Activated CD8-positive, alpha-beta T cell treated with anti-CD3 and anti-CD28 coated beads for 36 hours (primary cell): ENCODE measurements at places on chromosomes 3 and 15. TPM values are rescaled to one million over a fixed set of nuclear protein-coding genes. Genes with fewer than 3 reads are reported as not detected.
A peak's percentile ranks its signal among the peaks of the same experiment; 100 is the strongest.

Gene STAB1
- 0.20 TPM for total RNA-seq

Gene TMEM42
- 11.3 TPM for total RNA-seq

DNA sequence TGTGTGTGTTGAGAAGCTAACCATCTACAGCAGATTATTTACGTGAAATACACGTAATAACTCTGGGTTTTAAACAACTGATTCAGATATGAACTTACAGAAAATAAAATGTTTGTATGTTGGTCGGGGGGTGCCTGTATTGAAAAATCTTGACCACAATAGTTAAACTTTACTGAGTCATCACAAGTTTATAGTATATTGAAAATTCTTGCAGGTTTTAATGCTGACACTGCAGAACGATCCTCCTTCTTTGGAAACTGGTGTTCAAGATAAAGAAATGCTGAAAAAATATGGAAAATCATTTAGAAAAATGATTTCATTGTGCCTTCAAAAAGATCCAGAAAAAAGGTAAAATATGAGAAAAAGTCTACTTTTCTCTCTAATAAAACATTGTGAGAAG is 41.3 kb upstream of the SLC22A13 start:
- no peak overlapping the region for H3K27ac ChIP-seq
- peaks cover 35% of the 10 kb centered on the region for H3K36me3 ChIP-seq
- H3K27me3 ChIP-seq = no peaks in the 10 kb centered on the region
- peaks cover 9% of the 10 kb centered on the region for H3K4me1 ChIP-seq
- no peak for DNase-seq

DNA sequence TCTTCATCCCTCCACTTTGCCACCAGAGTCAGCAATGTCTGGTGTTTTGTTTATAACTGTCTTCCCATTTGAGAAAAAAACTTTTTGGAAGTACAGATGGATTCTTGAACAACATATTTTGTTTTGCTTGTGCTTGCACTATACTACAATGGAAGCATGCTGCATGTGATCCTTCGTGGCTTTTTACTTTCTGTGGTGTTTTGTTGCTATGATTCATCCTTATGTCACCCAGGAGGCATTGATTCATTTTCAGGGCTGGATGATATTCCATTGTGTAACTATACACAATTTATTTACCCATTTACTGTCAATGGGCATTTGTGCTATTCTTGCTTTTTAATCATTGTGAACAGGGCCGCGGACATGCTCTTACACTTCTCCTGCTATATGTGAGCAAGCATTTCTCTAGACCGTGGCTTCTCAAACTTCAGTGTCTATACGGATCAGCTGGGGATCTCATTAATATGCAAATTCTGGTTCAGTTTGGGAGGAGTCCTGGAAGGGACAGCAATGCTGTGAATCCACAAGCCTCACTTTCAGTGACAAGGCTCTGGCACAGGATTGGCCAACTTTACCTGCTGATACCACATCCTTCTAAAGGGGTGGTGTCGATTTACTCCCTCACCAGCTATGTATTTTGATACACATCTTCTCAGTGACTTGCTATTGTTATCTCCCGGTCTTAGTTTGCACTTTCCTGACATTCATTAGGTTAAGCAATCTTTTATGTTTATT is 65.9 kb downstream of the POLR2M start:
- H3K27ac ChIP-seq = no peak overlapping the region
- no peaks in the 10 kb centered on the region for H3K27me3 ChIP-seq
- no peaks in the 10 kb centered on the region for H3K36me3 ChIP-seq
- DNase-seq = no peak
- H3K4me1 ChIP-seq = peaks cover 15% of the 10 kb centered on the region

DNA sequence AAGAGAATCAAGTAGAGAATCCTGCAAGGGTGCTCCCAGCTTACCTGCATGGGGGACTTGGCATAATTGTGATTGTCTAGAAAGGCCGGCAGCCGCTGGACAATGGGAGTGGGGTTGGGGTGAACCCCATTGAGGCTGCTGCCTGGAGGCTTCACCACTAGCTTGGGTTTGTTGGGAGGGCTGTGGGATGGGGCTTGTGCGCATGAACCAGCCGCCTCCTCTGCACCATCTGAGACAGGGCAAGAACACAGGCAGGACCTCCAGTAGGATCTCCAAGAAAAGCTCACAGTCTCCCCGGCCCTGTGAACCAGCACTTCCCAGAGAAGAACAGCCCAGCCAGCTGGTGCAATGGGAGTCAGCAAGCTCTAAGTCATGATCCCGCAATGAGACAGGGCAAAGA is 39.8 kb downstream of the SEMA3G start:
- DNase-seq = no peak
- H3K27me3 ChIP-seq = no peaks in the 10 kb centered on the region
- no peak overlapping the region for H3K4me3 ChIP-seq
- H3K4me1 ChIP-seq = peaks cover 22% of the 10 kb centered on the region

DNA sequence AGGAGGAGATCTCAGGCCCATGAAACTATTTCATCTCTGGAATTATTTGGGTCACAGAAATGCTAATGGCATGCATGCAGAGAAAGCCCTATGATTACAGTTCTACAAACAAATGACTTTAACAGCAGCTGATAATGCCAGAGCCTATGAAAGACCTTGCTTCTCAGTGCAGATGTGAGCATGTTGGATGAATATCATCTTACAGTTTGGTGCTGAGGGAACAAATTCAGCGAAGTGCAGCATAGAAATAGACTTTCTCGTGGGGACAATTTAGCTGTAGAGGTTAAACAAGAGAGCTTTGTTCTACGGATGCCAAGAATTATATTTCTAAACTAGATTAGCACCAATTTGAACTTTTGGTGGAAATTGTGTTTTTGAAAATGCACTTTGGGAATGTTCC is 27.7 kb downstream of the PTX3 start:
- no peak overlapping the region for H3K4me3 ChIP-seq
- DNase-seq = no peak
- no peak overlapping the region for H3K27ac ChIP-seq
- peaks cover 11% of the 10 kb centered on the region for H3K27me3 ChIP-seq

GRCh38 chr3:184672977-184673870 is 38.6 kb downstream of the MAGEF1 start:
- no peak overlapping the region for H3K27ac ChIP-seq
- no peak for DNase-seq
- H3K36me3 ChIP-seq = no peaks in the 10 kb centered on the region

DNA sequence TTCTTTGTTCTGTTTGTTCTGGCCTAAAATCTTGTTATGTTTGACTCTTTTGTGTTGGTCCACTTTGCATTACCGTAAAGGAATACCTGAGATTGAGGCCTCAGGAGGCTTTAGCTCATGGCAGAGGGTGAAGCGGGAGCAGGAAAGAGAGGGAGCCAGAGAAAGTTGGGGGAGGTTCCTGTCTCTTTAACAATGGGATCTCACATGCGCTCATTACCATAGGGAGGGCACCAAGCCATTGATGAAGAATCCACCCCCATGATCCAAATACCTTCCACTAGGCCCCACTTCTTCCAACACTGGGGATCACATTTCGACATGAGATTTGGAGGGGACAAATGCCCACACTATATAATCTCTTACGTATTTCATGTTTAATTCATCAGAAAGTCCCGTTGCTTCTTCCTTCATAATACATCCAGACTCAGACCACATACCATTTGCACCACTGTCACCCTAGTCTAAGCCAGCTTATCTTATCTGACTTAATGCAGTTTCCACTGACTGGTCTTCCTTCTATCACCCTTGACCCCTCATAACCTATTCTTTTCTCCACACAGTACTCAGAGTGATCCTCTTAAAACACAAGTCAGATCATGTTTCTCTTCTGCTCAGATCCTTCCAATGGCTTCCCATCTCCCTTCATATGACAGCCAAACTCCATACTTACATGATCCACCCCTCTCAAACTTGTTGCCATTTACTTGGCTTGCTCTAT is 13.5 kb downstream of the KBTBD8 start:
- H3K27ac ChIP-seq = no peak overlapping the region
- no peak for DNase-seq
- H3K27me3 ChIP-seq = no peaks in the 10 kb centered on the region
- H3K4me1 ChIP-seq = peaks cover 9% of the 10 kb centered on the region
- H3K4me3 ChIP-seq = no peak overlapping the region

- no peaks in the 10 kb centered on the region for H3K4me1 ChIP-seq
- no peak for DNase-seq
- peaks cover 30% of the 10 kb centered on the region for H3K36me3 ChIP-seq
- H3K27ac ChIP-seq = no peak overlapping the region
These were observed 9.8 kb downstream of the NR2E3 start for GRCh38 chr15:71820127-71820526.

- H3K27me3 ChIP-seq = peaks cover 42% of the 10 kb centered on the region
- no peak overlapping the region for H3K4me3 ChIP-seq
- no peaks in the 10 kb centered on the region for H3K4me1 ChIP-seq
These were observed 10.1 kb upstream of the CHCHD6 start for GRCh38 chr3:126693921-126694320.

DNA sequence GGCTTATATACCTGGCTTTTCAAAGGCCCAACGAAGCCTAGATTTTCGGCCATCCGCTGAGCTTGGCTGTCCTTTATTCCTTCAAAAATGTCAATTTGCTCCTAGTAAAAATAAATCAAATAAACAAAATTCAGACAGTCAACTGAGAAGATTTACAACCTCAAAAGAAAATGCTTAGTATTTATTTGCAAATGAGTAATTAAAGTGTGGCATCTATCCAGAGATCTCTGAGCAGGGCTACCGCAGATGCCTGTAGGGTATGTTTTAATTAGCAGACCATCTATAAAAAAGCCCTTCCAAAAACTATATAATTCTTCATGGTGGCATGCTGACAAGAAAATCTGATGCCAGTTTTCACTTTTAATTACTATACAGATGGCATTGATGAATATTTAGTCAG is 136.2 kb downstream of the SUCLG2 start:
- H3K36me3 ChIP-seq = peaks cover 34% of the 10 kb centered on the region
- H3K27me3 ChIP-seq = no peaks in the 10 kb centered on the region
- no peak overlapping the region for H3K27ac ChIP-seq
- DNase-seq = no peak
- no peak overlapping the region for H3K4me3 ChIP-seq

- H3K4me3 ChIP-seq = peak overlapping the region; percentile 93
- DNase-seq = peak; percentile 69
- no peaks in the 10 kb centered on the region for H3K27me3 ChIP-seq
- peaks cover 23% of the 10 kb centered on the region for H3K36me3 ChIP-seq
These were observed 733 bp downstream of the RNF111 start for GRCh38 chr15:58988006-58988785.

- H3K4me1 ChIP-seq = peaks cover 20% of the 10 kb centered on the region
- peaks cover 4% of the 10 kb centered on the region for H3K36me3 ChIP-seq
- peak; percentile 4 for DNase-seq
- H3K27ac ChIP-seq = peak overlapping the region; percentile 63
- peak overlapping the region; percentile 42 for H3K4me3 ChIP-seq
These were observed 420.2 kb downstream of the TBC1D5 start for GRCh38 chr3:17322106-17322793.

- no peaks in the 10 kb centered on the region for H3K4me1 ChIP-seq
- no peak overlapping the region for H3K27ac ChIP-seq
- H3K36me3 ChIP-seq = no peaks in the 10 kb centered on the region
- no peak for DNase-seq
These were observed 187.2 kb downstream of the CLSTN2 start for GRCh38 chr3:140122183-140122582.

Gene SH2D7
- total RNA-seq = not detected

- no peak for DNase-seq
- no peaks in the 10 kb centered on the region for H3K4me1 ChIP-seq
- H3K36me3 ChIP-seq = no peaks in the 10 kb centered on the region
- H3K27me3 ChIP-seq = peaks cover 2% of the 10 kb centered on the region
- H3K4me3 ChIP-seq = no peak overlapping the region
These were observed 117.0 kb downstream of the WNT7A start for GRCh38 chr3:13762906-13763305.

- H3K36me3 ChIP-seq = no peaks in the 10 kb centered on the region
- no peak for DNase-seq
- peak overlapping the region; percentile 90 for H3K4me3 ChIP-seq
- peaks cover 10% of the 10 kb centered on the region for H3K4me1 ChIP-seq
- H3K27ac ChIP-seq = no peak overlapping the region
- peaks cover 40% of the 10 kb centered on the region for H3K27me3 ChIP-seq
These were observed 4.6 kb downstream of the TPM1 start for GRCh38 chr15:63046917-63047760.

DNA sequence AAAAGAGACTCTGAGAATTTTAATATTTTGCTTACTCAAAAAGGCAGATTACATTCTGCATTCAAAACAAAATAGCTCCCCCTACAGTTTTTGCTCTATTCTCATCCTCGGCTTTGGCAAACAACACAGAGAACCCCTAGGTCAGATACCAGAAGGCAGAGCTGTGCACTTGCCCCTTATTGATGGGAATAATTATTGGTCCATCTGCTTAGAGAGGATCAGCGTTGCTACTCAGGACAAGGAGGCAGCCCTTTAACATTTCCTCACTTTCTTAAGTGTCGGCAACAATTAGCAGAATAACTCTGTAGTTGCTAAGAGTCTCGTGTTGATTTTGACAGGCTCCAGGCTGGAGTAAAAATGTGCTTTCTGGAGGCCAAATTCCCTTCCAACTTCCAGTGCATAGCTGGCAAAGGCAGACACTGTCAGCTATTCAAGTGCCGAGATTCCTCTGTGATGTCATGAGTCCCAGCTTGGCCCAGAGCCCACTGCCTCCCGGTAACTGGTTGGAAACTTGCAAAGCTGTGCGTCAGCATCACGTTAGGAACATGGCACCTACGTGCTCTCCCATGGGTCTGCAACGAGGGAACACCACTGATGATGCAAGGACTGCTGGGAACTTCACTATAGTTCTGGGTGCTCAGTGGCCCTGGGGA is 482.7 kb upstream of the ADAMTS9 start:
- no peak for DNase-seq
- H3K36me3 ChIP-seq = no peaks in the 10 kb centered on the region
- no peak overlapping the region for H3K27ac ChIP-seq

- no peak overlapping the region for H3K27ac ChIP-seq
- H3K36me3 ChIP-seq = no peaks in the 10 kb centered on the region
- no peak overlapping the region for H3K4me3 ChIP-seq
These were observed 338.4 kb upstream of the ADAMTS9 start for GRCh38 chr3:65026151-65026550.

Gene XCR1
- total RNA-seq = not detected

DNA sequence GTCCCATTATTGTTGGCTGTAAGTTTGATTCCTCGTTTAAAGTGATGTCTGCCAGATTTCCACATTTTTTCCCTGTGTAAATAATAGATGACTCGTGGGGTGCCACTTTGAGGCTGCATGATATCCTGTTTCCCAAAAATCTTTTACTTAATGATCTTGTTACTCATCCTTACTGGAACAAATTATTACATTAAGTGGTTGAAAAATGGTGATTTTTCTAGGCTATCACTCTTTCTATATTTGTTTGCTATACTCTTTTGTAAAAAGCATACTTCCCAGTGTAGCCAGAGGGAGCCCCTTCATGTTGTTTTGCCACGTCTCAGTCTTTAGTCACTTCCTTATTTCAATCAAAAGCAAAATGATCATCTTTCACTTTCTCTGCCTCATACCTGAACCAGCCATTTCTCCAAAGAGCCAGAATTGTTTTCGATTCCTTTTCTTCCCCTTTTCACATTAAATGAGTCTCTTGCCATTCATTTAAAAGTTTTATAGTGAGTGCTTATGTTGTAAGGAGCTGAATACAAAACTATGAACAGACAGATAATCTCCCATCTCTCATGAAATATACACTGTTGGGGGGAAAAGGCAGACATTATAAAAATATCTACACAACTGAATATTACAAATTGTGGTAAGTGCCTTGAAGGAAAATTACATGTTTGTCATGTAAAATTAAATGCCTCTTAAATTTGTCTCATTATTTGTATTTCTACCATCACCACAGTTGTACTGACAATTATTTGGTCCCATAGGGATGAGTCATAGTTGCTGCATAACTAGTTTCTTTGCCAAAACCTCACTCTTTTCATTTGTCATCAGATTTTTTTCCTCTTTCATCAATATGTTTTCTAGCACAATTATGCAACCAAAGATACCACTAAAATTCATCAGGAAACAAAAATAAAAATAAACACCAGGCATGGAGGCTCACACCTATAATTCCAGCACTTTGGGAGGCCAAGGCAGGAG is 41.5 kb downstream of the ADGRG7 start:
- DNase-seq = peak; percentile 60
- peak overlapping the region; percentile 39 for H3K4me3 ChIP-seq
- peak overlapping the region; percentile 89 for H3K27ac ChIP-seq
- peaks cover 20% of the 10 kb centered on the region for H3K4me1 ChIP-seq
- H3K27me3 ChIP-seq = no peaks in the 10 kb centered on the region
